ENCODE measurements at places on chromosomes 7 and 10. TPM values are rescaled to one million over a fixed set of nuclear protein-coding genes. Genes with fewer than 3 reads are reported as not detected.

Gene TWIST1
- 4.4 TPM for total RNA-seq

Gene TYW1
- 47.2 TPM for total RNA-seq

Gene FAM25C
- not detected for total RNA-seq

Gene WASHC2C
- total RNA-seq: 25.8 TPM

Gene MRLN
- not detected for total RNA-seq

Gene MYO1G
- 1.1 TPM for total RNA-seq

Gene SAMD9
- 7.8 TPM for total RNA-seq

Gene NPC1L1
- 0.83 TPM for total RNA-seq

Gene SMKR1
- not detected for total RNA-seq

Gene ALOX5
- 18.8 TPM for total RNA-seq
